ENCODE measurements at places on chromosomes 11 and 22.

GRCh38 chr11:60348116-60348515, 21.1 kb downstream of the MS4A6E start:
- no peak for DNase-seq

- no peak for DNase-seq
These were observed 2.9 kb downstream of the CLCF1 start for GRCh38 chr11:67370351-67371076.

DNA sequence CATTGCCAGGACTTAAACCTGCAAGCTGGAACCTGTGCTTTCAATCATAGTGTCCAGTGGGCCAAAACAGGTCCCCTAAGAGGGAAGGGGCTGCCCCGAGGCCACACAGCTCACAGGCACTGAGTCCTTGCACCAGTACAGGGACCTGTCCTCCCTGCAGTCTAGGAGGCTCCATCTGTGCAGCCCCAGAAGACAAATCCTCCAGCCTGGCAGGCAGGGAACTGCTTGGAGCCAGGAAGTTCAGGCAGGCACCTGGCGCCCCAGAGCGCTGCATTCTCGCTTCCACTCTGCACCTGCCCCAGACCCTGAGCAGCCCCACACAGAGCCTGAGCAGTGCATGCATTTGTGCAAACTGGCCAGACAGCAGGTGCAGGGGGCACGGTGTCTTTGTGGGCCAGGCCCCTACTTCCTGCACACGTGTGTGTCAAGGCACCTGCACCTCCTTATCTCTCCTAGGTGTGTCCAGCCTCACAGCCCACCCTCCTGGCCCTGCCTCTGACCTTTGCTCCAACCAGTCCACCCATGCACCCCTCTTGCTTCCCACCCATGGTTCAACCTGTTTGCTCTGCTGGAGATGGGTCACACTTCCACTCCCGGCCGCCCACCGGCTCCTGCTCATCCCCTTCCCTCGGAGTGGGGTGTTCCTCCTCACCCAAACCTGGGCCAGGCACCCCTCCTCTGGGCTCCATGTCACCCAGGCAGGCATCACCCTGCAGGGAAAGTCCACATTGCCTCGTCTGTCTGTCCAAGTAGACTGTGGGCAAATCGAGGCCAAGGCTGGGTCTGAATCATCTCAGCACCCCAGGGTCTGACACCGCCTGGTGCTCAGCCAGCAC, 19.0 kb downstream of the LINC01488 start:
- no peak for DNase-seq

- DNase-seq = no peak
These were observed 24.1 kb downstream of the FZD4 start for GRCh38 chr11:86930957-86931547.

DNA sequence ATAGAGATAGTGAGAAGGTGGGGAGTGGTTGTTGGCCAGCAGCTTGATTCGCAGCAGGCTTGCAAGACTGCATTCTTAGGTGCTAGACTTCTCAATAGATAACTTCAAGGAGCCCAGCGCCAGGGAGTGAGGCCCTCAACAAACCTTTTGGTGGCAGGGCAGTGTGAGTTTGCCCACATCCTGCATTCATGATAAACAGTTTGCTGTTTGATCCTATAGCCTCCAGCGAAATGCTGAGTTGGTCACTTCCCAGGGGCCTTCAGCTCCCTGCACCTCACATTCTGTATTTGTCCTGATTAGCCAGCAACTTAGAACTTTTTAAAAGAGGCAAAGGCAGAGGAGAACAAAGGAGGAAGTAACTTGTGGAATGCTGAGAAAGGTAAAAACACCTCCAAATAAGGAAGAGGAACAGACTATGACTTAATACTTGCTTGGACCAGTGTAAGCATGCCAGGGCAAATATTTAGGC, 25.1 kb downstream of the OR10A6 start:
- DNase-seq = no peak

DNA sequence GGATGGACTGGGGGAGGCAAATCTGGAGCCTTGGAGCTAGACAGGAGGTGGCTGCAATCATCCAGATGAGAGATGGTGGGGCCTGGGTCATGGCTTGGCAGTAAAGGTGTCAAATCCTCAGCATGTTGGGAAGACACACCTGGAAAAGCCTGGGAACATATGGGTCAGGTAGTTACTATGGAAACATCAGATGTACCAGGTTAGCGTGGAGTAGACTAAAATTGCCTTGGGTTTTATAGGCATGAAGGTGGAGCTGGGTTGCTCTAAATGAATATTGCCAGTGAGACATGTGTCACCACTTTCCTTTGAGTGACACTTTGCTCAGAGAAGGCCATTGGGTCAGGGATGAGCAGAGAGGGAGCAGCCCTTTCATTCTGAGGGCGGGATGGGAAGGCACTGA, 473.7 kb downstream of the TBC1D22A start:
- no peak for DNase-seq
